ENCODE measurements at places on chromosomes 4 and X. TPM values are rescaled to one million over a fixed set of nuclear protein-coding genes. Genes with fewer than 3 reads are reported as not detected.

- no peaks in the 10 kb centered on the region for H3K27me3 ChIP-seq
- no peak for DNase-seq
- H3K4me3 ChIP-seq, result no peak overlapping the region
- H3K36me3 ChIP-seq, result peaks cover under 1% of the 10 kb centered on the region
Observed at GRCh38 chr4:98604723-98605122, 53.7 kb downstream of the TSPAN5 start.

DNA sequence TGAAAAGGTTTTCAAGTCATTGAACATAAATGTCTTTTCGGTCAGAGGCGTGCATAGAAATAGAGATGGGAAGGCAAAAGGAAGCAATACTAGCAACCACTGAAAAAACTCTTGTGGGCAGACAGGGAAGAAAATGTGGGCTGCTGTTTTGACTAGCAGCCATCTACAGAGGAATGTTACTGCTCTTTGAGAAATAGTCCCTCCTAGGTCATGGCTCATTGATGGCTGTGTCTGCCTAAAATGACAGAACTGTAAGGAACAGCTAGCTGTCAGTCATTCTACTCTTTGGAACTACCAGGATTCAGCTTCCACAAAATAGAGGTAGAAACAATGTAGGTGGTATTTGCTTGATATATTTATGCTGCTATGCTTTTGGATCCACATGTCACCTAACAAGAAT lies 26.9 kb upstream of the TMPRSS11B start:
- H3K36me3 ChIP-seq, result no peaks in the 10 kb centered on the region
- DNase-seq, result no peak
- H3K27ac ChIP-seq, result no peak overlapping the region
- H3K4me1 ChIP-seq, result peaks cover 20% of the 10 kb centered on the region
- no peaks in the 10 kb centered on the region for H3K27me3 ChIP-seq

- no peak overlapping the region for H3K4me3 ChIP-seq
- H3K36me3 ChIP-seq, result no peaks in the 10 kb centered on the region
- H3K27me3 ChIP-seq, result no peaks in the 10 kb centered on the region
- DNase-seq, result no peak
- peaks cover 11% of the 10 kb centered on the region for H3K4me1 ChIP-seq
Observed at GRCh38 chr4:104976262-104976661, 170.4 kb upstream of the TET2 start.

- no peak overlapping the region for H3K27ac ChIP-seq
- no peaks in the 10 kb centered on the region for H3K27me3 ChIP-seq
- no peaks in the 10 kb centered on the region for H3K4me1 ChIP-seq
- H3K4me3 ChIP-seq, result no peak overlapping the region
Observed at GRCh38 chr4:148162991-148163390, 279.2 kb downstream of the NR3C2 start.

DNA sequence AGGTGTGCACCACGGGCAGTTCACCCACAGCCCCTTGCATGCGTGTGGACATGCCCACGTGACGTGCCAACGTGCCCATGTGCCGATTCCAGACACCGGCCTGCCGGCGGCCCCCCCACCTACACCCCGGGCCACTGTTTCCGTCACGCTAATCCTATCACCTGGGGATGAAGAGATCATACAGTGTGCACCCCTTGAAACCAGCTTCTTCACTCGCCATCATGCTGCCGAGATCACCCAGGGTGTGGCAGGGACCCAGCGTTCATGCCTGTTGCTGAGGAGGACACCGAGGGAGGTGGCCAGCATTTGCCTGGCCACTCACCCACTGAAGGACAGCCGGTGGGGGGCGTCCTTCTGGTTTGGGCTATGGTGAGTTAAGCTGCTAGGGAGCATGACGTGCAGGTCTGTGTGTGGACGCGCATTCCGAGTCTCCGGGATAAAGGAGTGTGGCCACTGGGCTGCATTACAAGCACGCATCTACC lies 14.1 kb downstream of the CTBP1 start:
- no peak overlapping the region for H3K4me3 ChIP-seq
- H3K4me1 ChIP-seq, result no peaks in the 10 kb centered on the region
- peaks cover 4% of the 10 kb centered on the region for H3K36me3 ChIP-seq
- no peak overlapping the region for H3K27ac ChIP-seq

- no peak for DNase-seq
- H3K27ac ChIP-seq, result no peak overlapping the region
- no peaks in the 10 kb centered on the region for H3K4me1 ChIP-seq
- no peaks in the 10 kb centered on the region for H3K27me3 ChIP-seq
- H3K36me3 ChIP-seq, result no peaks in the 10 kb centered on the region
Observed at GRCh38 chrX:97968376-97969163, 1084.9 kb downstream of the RPA4 start.

FAM9C gene
- total RNA-seq, result not detected

SYTL5 gene
- total RNA-seq, result 0.17 TPM

SSX3 gene
- total RNA-seq, result not detected

S100P gene
- 59.8 TPM for total RNA-seq

Measured in PC-3 (cell line).